RCC 7860 (cell line): ENCODE measurements at places on chromosomes 3 and 15.

DNA sequence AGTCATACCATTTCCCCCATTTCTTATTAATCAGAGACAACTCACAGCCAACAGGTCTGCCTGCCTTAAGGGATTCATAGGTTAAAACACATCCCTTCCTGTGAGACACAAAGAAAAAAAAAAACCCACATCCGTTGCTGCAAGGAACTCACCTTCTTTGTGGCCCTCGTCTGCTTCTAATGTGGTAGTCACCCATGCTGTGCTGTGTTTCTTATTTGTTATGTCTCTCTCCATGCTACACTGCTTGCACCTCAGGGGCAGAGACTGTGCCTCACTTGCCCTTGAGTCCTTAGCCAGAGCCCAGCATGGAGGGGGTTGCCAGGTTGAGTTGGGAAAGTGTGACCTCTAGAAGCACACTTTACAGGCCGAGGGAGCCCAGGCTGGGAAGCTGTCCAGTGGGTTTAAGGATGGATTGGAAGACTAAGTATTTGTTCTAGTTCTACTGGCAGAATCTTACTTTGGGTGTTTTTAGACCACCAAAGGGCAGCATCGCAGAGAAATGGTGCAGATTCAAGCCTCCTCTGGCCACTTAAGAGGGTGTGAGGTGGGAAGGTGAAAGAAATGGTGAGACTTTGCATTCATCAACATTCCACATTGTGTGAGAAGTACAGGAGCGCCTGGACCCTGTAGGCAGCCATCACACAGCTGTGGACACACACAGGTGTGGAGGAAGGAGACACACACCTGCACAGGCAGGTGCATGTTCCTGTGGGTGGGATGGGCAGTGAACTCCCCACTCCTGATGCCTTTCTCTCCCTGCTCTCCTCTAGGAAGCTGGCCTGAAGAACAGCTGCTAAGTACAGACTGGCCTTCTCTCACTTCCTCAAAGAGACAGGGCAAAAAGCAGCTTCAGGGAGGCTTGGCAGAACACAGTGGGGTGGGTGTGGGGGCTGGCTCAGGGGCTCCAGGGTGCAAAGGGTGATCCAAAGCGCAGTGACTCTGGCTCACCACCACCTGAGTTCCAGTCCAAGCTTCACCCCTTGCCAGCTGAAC, 48.8 kb downstream of the GLB1 start:
- DNase-seq, result no peak

GRCh38 chr15:57563416-57563815, 28.3 kb upstream of the MYZAP start:
- no peak for DNase-seq

- no peak for DNase-seq
These were observed 330.6 kb upstream of the MCTP2 start for GRCh38 chr15:93900476-93901400.

DNA sequence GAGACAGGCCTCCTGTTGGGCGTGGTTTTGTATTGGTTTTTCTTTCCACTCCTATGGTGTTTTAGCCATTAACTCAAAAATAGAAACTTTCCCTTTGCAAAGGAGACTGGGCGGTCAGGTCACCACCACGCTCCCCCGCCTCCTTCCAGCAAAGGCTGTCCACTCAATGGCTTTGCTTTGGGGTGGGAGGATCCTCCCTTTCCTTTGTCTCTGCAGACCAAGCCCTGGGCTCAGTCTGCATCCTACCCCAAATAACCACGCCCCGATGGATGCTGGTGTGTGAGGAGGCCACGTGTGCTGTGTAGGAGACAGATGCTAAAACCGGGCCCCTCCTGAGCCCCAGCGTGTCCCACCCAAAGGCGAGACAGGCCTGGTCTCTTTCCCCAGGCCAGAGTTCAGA, 68.5 kb downstream of the GRIP2 start:
- no peak for DNase-seq

- DNase-seq, result no peak
These were observed 34.0 kb upstream of the CILP start for GRCh38 chr15:65245096-65245856.
